ENCODE measurements at places on chromosomes 3 and 15. TPM values are rescaled to one million over a fixed set of nuclear protein-coding genes. Genes with fewer than 3 reads are reported as not detected.

The LMOD3 gene
- 0.13 TPM for total RNA-seq

The COL8A1 gene
- total RNA-seq: 7.6 TPM

The TMEM62 gene
- total RNA-seq: 26.8 TPM

The TMEM207 gene
- total RNA-seq: not detected

The TRMT10C gene
- 17.6 TPM for total RNA-seq

The TRH gene
- total RNA-seq: not detected

The SGO1 gene
- total RNA-seq: 2.1 TPM

The PPP1R14D gene
- 154 TPM for total RNA-seq

The GCSAM gene
- 0.36 TPM for total RNA-seq

The RBP2 gene
- total RNA-seq: 1.5 TPM

The ZPLD1 gene
- total RNA-seq: not detected

The CFAP100 gene
- total RNA-seq: not detected

The OR5K2 gene
- not detected for total RNA-seq

The STARD9 gene
- total RNA-seq: 42.8 TPM

The ANKRD63 gene
- not detected for total RNA-seq

The ACTR8 gene
- 29.1 TPM for total RNA-seq

The GOLGA8R gene
- 3.6 TPM for total RNA-seq

Measured in mucosa of descending colon (tissue), 3 donors.